Breast epithelium (tissue), 4 donors: ENCODE measurements at places on chromosomes 2 and 18. TPM values are rescaled to one million over a fixed set of nuclear protein-coding genes. Genes with fewer than 3 reads are reported as not detected.

- no peak overlapping the region for H3K27ac ChIP-seq
- H3K36me3 ChIP-seq = no peaks in the 10 kb centered on the region
- H3K4me3 ChIP-seq = no peak overlapping the region
- no peaks in the 10 kb centered on the region for H3K4me1 ChIP-seq
- H3K27me3 ChIP-seq = no peaks in the 10 kb centered on the region
These were observed 9.5 kb upstream of the CNNM3 start for GRCh38 chr2:96806468-96807126.

Gene RAX
- total RNA-seq = not detected

DNA sequence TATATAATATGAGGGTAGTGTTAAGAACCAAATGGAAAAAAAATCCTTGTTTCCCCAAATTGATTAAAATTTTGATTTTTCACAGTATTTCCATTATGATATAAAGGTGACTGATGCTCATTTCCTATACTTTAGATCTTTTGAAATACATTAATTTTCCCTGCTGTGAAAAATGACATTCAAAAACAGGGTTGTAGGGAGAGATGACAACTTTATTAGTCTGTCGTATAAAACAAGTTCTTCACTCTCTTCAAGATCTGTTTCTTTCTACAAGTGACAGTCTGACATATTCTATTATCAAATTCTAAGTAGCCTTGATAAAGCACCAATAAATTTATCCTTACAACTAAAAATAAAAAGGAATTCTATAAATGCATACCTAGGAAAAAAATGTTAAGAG, 45.3 kb upstream of the VWC2L start:
- H3K36me3 ChIP-seq = no peaks in the 10 kb centered on the region
- no peaks in the 10 kb centered on the region for H3K27me3 ChIP-seq
- no peak overlapping the region for H3K27ac ChIP-seq
- H3K4me3 ChIP-seq = no peak overlapping the region
- no peaks in the 10 kb centered on the region for H3K4me1 ChIP-seq

Gene PIGN
- 67.2 TPM for total RNA-seq

Gene APLF
- total RNA-seq = 14.5 TPM

Gene PHOSPHO2
- 17.4 TPM for total RNA-seq

GRCh38 chr18:6942742-6943141, 174.9 kb downstream of the LAMA1 start:
- no peak for DNase-seq
- H3K36me3 ChIP-seq = no peaks in the 10 kb centered on the region
- no peak overlapping the region for H3K27ac ChIP-seq
- no peaks in the 10 kb centered on the region for H3K4me1 ChIP-seq

DNA sequence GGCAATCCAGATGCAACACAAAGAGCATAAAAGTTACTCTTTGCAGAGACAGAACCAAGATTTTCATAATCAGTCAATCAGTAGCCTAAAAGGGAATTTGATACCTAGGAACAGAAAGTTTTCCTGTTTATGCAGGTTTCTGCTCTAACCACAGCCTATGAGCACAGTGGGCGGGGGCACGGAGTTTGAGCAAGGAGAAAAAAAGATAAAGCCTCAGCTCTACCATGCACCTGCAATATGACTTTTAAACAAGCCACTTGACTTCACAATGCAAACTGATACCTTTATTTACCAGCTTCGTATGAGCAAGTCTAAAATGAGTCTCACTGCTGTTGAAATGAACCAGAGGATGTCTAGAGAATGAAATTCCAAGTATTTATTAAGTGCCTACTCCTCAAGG, 5.6 kb upstream of the LRATD1 start:
- H3K27ac ChIP-seq = no peak overlapping the region
- no peak for DNase-seq
- no peaks in the 10 kb centered on the region for H3K27me3 ChIP-seq
- H3K36me3 ChIP-seq = no peaks in the 10 kb centered on the region
- no peaks in the 10 kb centered on the region for H3K4me1 ChIP-seq

GRCh38 chr2:943821-944220, 6.8 kb upstream of the SNTG2 start:
- H3K27me3 ChIP-seq = no peaks in the 10 kb centered on the region
- no peak for DNase-seq
- H3K36me3 ChIP-seq = no peaks in the 10 kb centered on the region
- no peak overlapping the region for H3K4me3 ChIP-seq

Gene CDH7
- not detected for total RNA-seq

GRCh38 chr18:68796936-68797690, 767 bp upstream of the CCDC102B start:
- no peak overlapping the region for H3K27ac ChIP-seq
- no peaks in the 10 kb centered on the region for H3K4me1 ChIP-seq
- H3K27me3 ChIP-seq = no peaks in the 10 kb centered on the region
- DNase-seq = no peak
- H3K36me3 ChIP-seq = no peaks in the 10 kb centered on the region

DNA sequence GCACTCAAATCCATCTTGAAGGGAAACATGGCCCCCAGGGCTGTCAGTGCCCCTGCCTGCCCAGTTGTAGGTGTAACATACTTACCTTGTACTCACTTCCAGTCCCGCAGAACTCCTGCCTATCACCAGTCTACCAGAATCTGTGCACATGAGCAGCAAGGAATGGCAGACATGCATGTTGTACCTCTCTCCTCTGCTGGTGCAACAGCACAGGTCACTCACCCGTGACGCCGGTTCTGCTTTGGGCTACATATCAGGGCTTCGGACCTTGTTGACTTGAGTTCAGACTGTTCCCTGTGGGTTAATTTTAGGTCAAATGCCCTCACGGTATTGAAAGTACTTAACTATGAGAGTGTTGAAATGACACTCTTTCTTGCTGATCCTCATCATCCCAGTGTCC, 215.7 kb downstream of the TPGS2 start:
- H3K4me3 ChIP-seq = no peak overlapping the region
- H3K27me3 ChIP-seq = no peaks in the 10 kb centered on the region
- H3K27ac ChIP-seq = no peak overlapping the region
- DNase-seq = no peak
- no peaks in the 10 kb centered on the region for H3K36me3 ChIP-seq
- no peaks in the 10 kb centered on the region for H3K4me1 ChIP-seq

Gene CLK1
- total RNA-seq = 237 TPM

- H3K27ac ChIP-seq = no peak overlapping the region
- H3K27me3 ChIP-seq = no peaks in the 10 kb centered on the region
- H3K4me3 ChIP-seq = no peak overlapping the region
- H3K4me1 ChIP-seq = no peaks in the 10 kb centered on the region
- no peaks in the 10 kb centered on the region for H3K36me3 ChIP-seq
These were observed 944.9 kb downstream of the CNTNAP5 start for GRCh38 chr2:124970030-124970429.

Gene LRRFIP1
- 82.6 TPM for total RNA-seq

Gene GRHL1
- 86.3 TPM for total RNA-seq

Gene IL36G
- total RNA-seq = not detected

DNA sequence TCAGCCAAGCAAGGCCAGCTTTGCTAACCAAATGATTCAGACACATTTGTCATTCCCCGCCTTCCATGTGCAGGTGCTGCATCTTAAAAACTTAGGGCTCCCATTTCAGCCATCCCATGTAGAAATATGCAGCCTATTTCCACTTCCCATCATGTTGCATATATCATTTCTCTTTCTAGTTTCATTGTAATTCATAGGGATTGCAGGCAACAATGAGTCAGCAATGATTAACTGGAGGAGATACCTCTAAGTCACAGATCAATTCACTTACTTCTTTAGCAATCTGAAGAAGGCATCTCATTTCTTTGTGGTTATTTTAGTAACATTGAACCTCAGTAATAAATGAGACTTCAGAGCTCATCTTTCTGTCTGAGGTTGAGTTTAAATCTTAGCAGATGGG, 276.1 kb upstream of the PKDCC start:
- no peak overlapping the region for H3K27ac ChIP-seq
- no peak overlapping the region for H3K4me3 ChIP-seq
- no peaks in the 10 kb centered on the region for H3K27me3 ChIP-seq
- no peaks in the 10 kb centered on the region for H3K4me1 ChIP-seq

GRCh38 chr2:172674034-172674967, 61.3 kb upstream of the RAPGEF4 start:
- no peaks in the 10 kb centered on the region for H3K4me1 ChIP-seq
- no peak overlapping the region for H3K27ac ChIP-seq
- no peaks in the 10 kb centered on the region for H3K36me3 ChIP-seq
- H3K4me3 ChIP-seq = no peak overlapping the region
- no peaks in the 10 kb centered on the region for H3K27me3 ChIP-seq

Gene MTCL1
- total RNA-seq = 4.9 TPM

- H3K4me3 ChIP-seq = no peak overlapping the region
- H3K27me3 ChIP-seq = no peaks in the 10 kb centered on the region
- no peak overlapping the region for H3K27ac ChIP-seq
- H3K4me1 ChIP-seq = no peaks in the 10 kb centered on the region
- no peaks in the 10 kb centered on the region for H3K36me3 ChIP-seq
- DNase-seq = no peak
These were observed 437.6 kb downstream of the DLGAP1 start for GRCh38 chr18:4017480-4017879.

- DNase-seq = peak; percentile 18
- no peaks in the 10 kb centered on the region for H3K27me3 ChIP-seq
- H3K4me1 ChIP-seq = no peaks in the 10 kb centered on the region
These were observed 208.3 kb downstream of the ERBB4 start for GRCh38 chr2:212330263-212330662.

DNA sequence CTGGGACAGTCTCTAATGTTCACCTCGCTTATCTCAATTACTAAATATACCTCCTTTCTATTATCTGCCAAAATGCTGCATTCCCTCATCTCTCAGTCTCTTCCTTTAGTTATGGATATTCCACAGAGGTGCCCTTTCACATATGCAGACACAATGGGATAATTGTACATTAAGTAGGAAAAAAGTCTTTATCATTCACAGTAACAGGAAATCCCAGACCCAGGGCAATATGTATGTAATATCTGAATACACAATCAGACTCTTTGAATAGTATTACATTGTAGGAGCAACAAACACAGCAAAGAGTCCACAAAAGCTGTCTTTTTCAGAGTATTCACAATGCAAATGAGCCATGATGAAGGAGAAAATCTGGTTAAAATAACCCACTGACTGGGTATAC, 1399.0 kb upstream of the ZEB2 start:
- DNase-seq = no peak
- no peaks in the 10 kb centered on the region for H3K27me3 ChIP-seq
- no peak overlapping the region for H3K27ac ChIP-seq
- H3K4me1 ChIP-seq = no peaks in the 10 kb centered on the region
- H3K4me3 ChIP-seq = no peak overlapping the region

DNA sequence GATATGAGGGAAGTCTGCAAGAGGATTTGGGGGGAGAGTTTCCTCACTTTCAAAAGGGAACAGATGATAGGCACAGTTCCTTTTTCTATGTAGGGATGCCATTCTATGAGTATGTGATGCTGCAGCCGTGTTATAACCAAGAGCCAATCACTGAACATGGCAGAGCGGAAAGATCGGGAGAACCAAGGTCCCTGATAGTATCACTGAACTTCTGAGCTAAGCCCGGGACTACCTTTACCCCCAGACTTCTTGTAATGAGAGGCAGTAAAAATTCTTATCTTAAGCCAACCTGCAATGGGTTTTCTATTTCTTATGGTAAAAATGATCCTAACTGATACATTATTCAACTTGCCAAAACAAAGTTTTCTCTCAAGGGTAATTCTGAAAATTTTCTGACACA, 21.6 kb upstream of the SLC1A4 start:
- H3K27ac ChIP-seq = no peak overlapping the region
- H3K4me3 ChIP-seq = no peak overlapping the region
- DNase-seq = no peak
- no peaks in the 10 kb centered on the region for H3K4me1 ChIP-seq
- H3K36me3 ChIP-seq = no peaks in the 10 kb centered on the region

GRCh38 chr18:39701839-39702238, 2136.2 kb upstream of the CELF4 start:
- no peaks in the 10 kb centered on the region for H3K27me3 ChIP-seq
- H3K27ac ChIP-seq = no peak overlapping the region
- H3K4me1 ChIP-seq = no peaks in the 10 kb centered on the region
- DNase-seq = no peak
- no peaks in the 10 kb centered on the region for H3K36me3 ChIP-seq
- no peak overlapping the region for H3K4me3 ChIP-seq

- no peak for DNase-seq
- H3K4me1 ChIP-seq = no peaks in the 10 kb centered on the region
- no peaks in the 10 kb centered on the region for H3K27me3 ChIP-seq
- H3K27ac ChIP-seq = no peak overlapping the region
These were observed 109.4 kb upstream of the SERTAD2 start for GRCh38 chr2:64763126-64763525.

Gene GPATCH11
- total RNA-seq = 10.2 TPM

DNA sequence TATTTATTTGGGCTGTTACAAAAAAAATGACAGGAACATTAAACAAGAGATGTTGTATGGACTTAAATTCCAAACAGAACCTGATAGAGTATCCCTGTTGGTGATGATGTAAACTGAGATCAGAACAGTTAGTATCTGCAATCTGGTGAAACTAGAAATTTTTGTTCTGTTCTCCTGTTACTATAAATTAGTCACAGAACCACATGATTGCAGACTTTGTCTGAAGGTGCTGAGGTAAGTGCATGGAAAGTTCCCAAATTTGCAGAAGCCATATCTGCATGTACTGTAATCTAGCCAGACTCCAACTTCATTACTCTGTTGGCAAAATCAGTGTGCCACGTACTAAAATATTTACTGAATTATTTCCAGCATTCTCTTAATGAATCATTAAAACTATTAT, 516.3 kb upstream of the FSIP2 start:
- no peak overlapping the region for H3K4me3 ChIP-seq
- no peaks in the 10 kb centered on the region for H3K4me1 ChIP-seq
- no peak for DNase-seq
- no peaks in the 10 kb centered on the region for H3K36me3 ChIP-seq
- no peak overlapping the region for H3K27ac ChIP-seq

- no peaks in the 10 kb centered on the region for H3K4me1 ChIP-seq
- no peaks in the 10 kb centered on the region for H3K27me3 ChIP-seq
- H3K4me3 ChIP-seq = no peak overlapping the region
- H3K36me3 ChIP-seq = no peaks in the 10 kb centered on the region
- no peak for DNase-seq
These were observed 10.4 kb upstream of the KCNE4 start for GRCh38 chr2:223041527-223042109.

DNA sequence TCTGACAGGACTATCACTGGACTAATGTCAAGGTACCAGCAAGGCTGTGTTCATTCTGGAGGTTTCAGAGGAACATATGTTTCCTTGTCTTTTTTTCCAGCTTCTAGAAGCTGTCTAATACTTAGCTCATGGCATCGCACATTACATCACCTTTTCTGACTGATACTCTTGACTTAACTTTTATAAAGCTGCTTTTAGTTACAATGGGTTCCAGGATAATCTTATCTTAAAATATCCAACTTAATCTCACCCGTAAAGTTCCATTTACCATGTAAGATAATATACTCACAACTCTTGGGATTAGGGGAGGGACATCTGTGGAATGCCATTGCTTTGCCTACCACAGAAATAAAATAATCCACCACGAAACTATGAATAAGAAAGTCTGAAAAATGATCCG, 394.2 kb downstream of the CDH19 start:
- H3K27ac ChIP-seq = no peak overlapping the region
- DNase-seq = no peak
- H3K4me3 ChIP-seq = no peak overlapping the region
- no peaks in the 10 kb centered on the region for H3K27me3 ChIP-seq

Gene SERPINB11
- not detected for total RNA-seq

GRCh38 chr18:30965237-30965636, 77.3 kb downstream of the DSC3 start:
- no peak for DNase-seq
- H3K27me3 ChIP-seq = no peaks in the 10 kb centered on the region
- H3K4me1 ChIP-seq = no peaks in the 10 kb centered on the region
- no peak overlapping the region for H3K4me3 ChIP-seq
- no peaks in the 10 kb centered on the region for H3K36me3 ChIP-seq
- no peak overlapping the region for H3K27ac ChIP-seq

- no peak overlapping the region for H3K4me3 ChIP-seq
- no peaks in the 10 kb centered on the region for H3K36me3 ChIP-seq
- no peaks in the 10 kb centered on the region for H3K4me1 ChIP-seq
- no peaks in the 10 kb centered on the region for H3K27me3 ChIP-seq
- DNase-seq = no peak
These were observed 167.9 kb upstream of the NXPH2 start for GRCh38 chr2:138948070-138948539.
